Mammary epithelial cell (primary cell): ENCODE measurements at places on chromosomes 13 and 19.

DNA sequence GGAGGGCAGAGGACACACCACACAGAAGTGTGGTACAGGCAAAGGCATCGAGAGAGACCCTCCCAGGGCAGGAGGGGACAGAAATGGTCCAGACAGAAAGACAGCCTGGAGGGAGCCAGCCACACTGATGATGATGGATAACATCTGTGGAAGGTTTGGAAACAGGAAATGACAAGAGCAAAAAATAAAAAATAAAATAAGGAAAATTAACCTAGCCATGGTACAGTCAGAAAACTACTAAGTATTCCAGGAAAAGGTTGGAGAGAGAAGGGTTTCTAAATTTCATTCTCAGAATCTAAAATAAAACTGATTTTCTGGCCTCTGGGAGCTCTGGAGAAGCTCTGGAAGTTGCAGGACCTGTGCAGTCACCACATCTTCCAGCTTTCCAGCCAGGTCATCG, 115.2 kb upstream of the VSTM2B start:
- no peak for DNase-seq

- peak; percentile 91 for DNase-seq
These were observed 119.6 kb downstream of the RFC3 start for GRCh38 chr13:33937373-33938098.

DNA sequence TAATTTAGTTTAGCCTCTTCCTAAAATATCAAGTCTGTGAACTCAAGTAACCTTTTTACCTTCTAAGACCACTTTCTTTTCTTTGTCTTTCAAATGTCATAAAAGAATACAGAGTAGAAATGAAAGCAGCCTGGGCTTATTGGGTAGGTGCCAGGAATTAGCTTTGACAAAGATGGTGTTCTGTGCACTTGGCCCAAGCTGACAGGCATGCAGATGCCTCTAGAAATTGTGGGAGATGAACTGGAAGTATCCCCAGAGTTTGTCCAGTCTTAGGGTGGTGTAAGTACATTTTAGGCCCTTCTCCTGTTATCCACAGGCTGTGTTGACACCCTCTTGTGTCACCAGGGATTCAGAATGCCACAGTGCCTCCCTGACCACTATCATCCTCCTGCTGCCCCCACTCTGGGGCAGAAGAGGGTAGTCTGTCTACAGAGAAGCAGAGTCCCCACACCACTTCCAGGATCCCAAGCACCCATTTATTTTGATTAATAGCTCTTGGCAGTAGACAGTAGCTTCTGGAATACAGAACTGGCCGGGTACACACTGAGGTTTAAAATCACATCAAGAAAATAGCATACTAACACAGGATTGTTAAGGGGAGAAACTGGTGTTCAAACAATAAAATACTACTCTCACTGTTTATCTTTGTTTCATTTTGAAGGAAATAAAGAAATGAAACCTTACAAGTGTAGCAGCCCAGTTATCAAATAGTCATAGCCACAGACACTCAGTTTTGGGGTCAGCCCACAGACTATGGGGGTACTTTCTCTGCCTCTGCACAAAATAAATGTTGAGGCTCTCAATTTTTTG, 343.2 kb downstream of the KCNRG start:
- no peak for DNase-seq

DNA sequence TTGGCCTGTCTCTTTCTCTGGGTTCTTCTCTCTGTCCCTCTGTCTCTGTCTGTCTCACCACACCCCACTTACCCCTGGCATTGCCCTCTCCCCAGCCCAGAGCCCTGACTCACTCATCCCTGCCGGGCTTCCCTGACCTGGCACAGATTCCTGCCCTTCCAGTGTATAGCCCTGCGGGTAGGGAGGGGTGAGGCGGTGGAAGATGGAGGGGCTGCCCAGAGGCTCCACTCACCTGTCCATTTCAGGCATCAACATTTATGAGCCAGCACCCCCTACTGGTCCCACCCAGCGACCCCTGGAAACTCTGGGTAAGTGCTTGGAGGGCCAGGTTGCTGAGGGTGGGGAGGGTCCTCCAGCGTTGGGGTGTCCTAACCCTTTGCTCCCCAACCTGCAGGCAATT, 1.0 kb downstream of the NCCRP1 start:
- DNase-seq, result no peak

DNA sequence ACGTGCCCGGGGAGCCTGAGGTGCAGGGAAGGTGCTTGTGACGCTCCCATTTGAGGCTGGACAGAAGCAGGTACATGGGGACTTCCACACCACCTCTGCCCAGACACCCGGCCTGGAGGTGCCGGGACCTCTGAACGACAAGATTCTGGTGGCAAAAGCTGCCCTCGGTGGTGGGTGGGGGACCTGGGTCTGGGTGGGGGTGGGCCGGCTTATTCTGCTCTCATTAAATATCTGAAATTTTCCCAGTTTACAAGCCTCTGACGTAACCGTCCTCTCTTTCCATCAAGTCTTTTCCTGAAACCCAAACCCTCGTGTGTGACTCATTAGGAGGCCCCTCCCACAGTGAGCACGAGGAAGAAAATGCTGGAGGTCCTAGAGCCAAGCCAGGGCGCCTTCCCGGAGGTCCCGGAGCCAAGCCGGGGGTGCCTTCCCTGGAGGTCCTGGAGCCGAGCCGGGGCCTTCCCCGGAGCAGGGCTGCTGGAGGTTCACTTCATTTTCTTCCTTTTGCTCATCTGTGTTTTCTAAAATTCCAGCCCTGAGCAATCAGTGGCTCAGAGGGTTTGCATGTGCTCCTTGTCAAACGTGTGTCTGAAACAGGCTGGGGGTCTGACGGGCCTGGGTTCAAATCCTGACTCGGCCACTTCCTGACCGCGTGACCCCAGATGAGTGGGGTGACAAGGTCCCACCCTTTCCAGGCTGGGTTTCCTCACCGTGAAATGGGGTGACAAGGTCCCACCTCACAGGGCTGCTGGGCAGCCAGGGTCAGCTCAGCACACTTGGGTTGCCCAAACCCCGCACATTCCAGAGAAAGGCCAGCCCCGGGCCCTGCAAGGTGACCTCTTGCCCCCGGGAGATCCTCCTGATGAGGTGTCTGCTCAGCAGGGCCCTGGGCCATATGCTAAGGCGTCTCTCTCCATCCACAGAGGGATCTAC, 10.0 kb downstream of the CFD start:
- peak; percentile 51 for DNase-seq

DNA sequence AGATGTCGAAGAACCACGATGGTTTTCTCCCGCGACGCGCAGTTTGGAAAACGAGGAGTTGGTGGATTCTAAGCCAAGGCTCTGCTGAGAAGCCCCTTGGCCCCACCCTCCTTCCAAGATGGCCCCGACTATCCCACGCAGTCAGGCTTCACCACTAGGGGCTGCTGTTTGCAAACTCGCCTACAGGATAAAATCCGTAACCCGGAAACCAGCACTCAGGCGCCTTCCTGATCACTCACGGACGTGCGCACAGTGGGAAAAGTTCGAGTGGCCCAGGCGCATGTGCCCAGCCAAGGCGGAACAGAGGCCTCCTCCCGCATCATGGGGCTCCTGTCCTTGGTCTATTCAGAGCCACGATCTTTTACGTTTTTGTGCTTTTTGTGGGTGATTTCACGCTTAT, 19.2 kb upstream of the UQCR11 start:
- no peak for DNase-seq

DNA sequence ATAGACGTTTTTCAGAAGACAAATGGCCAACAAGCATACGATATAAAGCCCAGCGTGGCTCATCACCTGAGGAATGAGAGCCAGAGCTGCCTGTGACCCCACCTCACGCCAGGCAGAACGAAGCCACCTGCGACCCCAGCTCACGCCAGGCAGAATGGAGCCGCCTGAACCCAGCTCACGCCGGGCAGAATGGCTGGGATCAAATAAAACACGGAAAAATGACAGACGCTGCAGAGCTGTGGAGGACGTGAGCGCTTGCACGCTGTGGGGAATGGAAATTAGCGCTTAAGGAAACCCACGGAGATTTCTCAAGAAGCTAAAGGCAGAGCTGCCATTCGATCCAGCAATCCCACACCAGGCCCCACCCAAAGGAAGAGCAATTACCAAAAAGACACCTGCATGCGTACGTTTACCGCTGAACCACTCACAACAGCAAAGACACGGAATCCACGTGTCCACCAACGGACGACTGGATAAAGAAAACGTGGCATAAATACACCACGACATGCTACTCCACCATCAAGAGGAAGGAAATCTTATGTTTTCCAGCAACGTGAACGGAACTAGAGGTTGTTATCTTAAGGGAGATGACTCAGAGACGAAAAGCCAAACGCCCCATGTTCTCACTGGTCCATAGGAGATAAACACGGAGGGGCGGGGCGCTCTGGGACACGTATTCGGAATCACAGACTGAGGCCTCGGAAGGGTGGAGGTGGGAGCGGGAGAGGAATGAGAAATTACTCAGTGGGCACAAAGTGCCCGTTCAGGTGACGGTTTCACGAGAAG, 30.7 kb upstream of the C13orf46 start:
- DNase-seq, result no peak

- DNase-seq, result no peak
These were observed 68.3 kb downstream of the SLC6A16 start for GRCh38 chr19:49256691-49257090.

- no peak for DNase-seq
These were observed 47.5 kb downstream of the ZNF536 start for GRCh38 chr19:30419568-30420180.

GRCh38 chr13:89748716-89749115, 1598.8 kb upstream of the MIR17HG start:
- no peak for DNase-seq

DNA sequence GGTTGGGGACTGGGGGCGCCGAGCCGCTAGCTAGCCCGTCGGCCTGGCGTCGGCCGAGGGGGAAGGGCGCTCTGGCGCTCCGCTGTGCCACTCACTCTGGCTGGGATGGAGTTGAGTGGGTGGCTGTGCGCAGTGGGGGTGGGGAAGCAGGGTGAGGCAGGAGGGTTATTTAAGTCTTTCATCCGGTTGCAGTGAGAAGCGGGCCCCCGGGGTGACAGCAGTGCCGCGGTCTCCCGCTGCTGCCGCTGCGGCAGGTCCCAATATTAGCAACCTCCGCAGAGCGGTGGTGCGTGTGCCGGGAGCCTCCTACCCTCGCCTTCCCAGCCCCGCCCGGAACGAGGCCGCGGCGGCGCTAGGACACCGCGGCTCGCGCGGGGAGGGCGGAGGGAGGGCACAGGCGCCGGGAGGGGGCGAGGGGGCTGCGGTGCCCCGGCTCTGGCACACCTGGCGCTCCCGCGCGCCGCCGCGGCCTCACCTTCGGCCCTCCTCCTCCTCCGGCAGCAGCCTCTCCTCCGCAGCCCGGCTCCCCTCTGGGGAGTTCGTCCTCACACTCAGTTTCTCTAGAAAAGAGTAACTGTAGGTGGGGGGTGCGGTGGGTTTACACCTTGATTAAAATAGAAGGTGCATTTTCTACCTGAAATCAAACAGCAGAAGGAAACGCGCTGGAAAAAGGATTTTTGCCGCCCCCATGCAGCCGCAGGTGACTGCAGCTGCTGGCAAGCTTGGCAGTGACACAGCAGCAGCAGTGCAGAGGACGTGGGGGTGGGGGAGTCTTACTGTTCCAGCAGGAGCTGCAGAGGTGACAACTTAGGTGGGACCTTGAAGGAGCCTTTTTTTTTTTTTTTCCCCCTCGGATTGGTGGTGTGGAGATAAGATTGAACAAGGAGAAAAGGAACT, 4.5 kb downstream of the FGF9 start:
- no peak for DNase-seq

GRCh38 chr19:48962029-48962848, 2.9 kb upstream of the FTL start:
- no peak for DNase-seq

DNA sequence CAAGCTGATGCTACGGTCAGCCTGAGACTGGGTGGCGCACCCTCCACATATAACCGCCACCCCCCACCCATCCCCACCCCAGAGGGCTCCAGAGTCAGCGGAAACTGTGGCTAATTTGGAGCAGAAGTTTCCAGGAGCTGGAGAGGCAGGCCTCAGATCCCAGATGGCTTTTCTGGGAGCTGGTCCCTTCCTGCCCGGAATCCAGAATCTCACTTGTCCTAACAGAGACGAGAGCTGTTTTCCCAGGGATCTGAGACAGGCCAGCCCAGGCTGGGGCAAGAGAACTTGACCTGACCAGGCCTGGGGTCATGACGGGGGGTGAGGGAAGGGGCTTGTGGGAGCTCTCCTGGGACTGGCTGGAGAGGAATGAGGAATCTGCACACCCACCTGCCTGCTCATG, 6.5 kb downstream of the EPHX3 start:
- no peak for DNase-seq

- peak; percentile 98 for DNase-seq
These were observed at the start of gene SPRYD7 for GRCh38 chr13:49936075-49936967. SPRYD7 (minus strand) TSS chr13:49936340; CDS start chr13:49936235, 105 bp downstream.

DNA sequence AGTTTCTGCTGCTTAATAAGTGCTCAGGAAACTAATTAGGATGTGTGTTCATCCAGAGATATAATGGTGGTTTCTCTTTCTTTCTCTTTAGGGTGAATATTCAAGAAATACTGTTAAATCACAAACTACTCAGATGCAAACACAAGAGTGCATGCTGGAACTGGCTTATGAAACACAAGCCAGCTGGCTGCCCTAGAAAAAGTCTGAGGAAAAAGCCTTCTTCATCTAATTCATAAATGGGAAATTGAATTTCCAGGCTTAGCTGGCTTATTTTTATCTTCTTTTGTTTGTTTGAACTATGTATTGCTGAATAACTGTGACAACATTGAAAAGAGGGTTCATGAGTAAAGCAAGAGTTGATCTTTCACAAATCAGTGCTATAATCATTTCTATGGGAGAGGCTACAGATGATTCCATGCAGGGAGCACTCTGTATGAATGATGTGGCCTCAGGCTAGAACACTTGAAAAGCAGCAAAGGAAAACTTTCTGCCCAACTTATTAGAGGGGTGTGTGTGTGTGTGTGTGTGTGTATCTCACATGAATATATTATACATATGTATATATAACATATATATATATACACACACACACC, 69.8 kb upstream of the SCEL start:
- no peak for DNase-seq

DNA sequence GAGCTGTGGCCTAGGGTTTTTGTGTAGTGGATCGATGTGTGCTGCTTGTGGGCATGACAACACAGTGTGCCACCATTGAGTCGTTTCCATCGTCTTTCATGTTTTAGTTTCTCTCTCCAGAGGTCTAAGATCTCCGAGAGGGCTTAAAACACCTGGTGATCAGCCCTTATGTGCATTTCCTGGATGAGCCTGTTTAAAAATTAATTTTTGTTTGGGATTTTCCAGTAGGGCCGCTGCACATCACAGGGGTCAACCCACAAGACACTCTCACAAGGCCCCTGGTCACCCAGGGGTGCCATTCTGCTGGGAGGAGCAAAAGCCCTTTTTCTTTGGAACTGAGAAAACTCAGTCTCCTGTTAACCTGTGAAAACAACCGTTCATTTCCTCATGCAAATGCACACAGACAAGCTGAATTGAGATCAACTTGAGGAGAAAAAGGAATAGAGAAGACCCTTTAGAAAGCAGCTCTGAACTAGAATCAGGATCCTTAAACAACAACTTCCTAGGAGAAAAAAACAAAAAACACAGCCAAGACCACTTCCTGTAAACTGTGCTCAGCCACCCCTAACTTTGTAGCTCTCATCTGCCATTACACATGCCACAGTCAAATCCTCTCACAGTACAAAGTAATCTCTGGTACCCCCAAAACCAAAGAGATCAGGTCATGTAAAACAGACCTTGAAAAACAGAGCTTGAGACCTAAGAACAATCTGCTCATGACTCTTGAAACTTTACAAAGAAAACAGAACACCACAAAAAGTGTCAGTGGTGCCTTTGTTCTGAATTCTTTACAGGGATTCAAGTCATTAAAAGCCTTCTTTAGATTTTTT, 8.3 kb upstream of the MTRF1 start:
- no peak for DNase-seq
